Activated T-helper 2 cell treated with anti-CD3 and anti-CD28 coated beads, Interferon-gamma antibody, Interleukin-2, Interleukin-4, amounts not matched to agents 10 μg/mL and 5 μg/mL and 100 μg/mL, durations not matched to agents 14 hours and 24 hours and 36 hours (primary cell): ENCODE measurements at places on chromosomes 7 and 10. TPM values are rescaled to one million over a fixed set of nuclear protein-coding genes. Genes with fewer than 3 reads are reported as not detected.
A peak's percentile ranks its signal among the peaks of the same experiment; 100 is the strongest.

Gene CCL26
- total RNA-seq = 0.89 TPM in 1 of 2 replicates, not detected in the other

DNA sequence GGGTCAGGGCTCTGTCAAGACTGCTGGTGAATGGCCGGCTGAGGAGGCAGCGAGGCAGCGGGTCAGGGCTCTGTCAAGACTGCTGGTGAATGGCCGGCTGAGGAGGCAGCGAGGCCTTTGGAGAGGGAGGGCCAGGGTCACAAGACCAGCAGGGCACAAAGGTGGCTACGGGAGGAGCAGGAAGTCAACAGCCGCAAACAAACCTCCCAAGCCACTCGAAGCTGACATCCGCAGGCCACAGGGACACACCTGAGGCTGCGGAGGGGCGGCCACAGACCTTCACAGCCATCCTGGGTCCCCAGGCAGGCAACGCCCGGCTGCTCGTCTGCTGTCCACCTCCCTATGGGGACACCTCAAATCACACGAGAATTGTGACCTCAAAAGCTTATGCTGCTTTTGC, 8.9 kb upstream of the GPER1 start:
- no peak overlapping the region for H3K4me3 ChIP-seq
- H3K4me1 ChIP-seq = no peaks in the 10 kb centered on the region
- DNase-seq = no peak
- H3K27me3 ChIP-seq = no peaks in the 10 kb centered on the region
- no peak overlapping the region for H3K27ac ChIP-seq

DNA sequence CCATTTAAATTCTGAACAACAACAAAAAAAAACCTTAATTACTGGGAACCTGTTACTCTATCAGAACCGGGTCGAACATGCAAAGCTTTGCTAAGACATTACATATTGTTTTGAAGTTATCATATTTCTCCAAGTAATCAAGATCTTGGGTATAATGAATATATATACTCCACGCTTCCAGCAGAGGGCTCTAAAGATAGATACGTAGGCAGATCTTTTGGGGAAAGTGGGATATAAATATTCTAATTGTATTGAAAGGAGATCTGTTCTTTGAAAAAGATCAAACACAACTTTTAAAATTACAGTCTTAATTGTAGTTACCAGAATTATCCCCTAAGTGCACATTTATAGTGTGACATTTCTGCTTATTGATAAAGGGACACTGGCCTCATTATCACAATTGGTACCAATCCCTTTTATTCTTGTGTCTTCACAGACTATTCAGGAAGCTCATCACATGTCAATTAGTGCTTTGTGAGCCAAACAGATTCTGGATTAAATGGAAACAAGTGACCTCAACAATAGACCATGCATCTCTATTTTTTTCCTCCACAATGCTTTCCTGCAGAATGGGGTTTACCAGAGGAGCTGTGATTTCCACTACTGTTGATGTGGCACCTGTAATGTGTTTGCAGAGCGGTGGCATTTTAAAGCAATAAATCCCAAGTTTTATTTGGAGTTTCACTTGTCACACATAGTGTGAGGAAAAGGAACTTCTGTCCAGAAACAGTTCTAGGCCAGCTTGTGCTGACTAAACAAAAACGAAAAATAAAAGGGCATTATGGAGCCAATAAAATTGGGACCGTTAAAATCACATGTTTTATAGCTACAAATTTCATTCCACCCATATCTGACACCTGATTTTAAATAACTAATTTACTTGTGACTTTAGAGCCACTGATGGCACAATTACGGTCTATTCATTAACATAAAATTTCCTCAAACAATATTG, 122.4 kb downstream of the CTTNBP2 start:
- H3K27me3 ChIP-seq = no peaks in the 10 kb centered on the region
- no peak overlapping the region for H3K27ac ChIP-seq
- no peaks in the 10 kb centered on the region for H3K4me1 ChIP-seq
- H3K4me3 ChIP-seq = no peak overlapping the region

DNA sequence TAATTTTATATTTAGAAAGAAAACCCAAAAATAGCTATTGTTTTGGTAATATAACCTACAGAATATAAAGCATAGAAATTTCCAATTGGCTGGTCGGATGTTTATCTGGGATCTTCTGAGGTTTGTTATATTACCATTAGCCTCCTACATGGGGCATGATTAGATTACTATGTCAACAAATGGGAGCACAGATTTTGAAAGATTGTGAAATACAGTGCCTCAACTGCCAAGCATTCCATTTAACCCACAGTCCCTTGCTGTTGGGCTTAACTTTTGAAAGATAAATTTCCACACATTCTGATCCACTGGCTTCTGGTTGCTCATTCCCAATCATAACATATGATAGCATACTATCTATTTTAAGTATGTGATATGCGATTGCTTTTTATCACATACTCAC, 455.4 kb upstream of the C7orf33 start:
- no peak for DNase-seq
- H3K36me3 ChIP-seq = no peaks in the 10 kb centered on the region
- no peak overlapping the region for H3K4me3 ChIP-seq
- H3K4me1 ChIP-seq = no peaks in the 10 kb centered on the region

DNA sequence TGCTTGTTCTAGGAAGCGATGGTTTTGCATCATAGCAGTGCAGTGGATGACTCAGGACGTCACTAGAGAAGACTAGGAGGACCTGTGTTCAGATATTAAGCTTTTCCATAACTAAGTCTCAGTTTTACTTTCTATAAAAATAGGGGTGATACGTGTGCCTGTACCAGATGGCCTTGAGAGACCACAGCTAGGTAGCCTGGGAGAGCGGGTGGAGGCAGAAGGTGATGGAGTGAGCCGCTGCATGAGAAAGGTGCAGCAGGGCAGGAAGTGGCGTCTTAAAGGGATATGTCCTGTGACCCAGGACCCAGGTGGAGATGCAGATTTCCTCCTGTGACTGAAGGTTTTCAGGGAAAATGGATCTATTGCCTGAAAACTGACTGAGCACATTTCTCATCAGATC, 304.9 kb downstream of the CDC14C start:
- no peak for DNase-seq
- H3K4me3 ChIP-seq = no peak overlapping the region
- no peaks in the 10 kb centered on the region for H3K4me1 ChIP-seq
- H3K27me3 ChIP-seq = no peaks in the 10 kb centered on the region

- H3K27me3 ChIP-seq = no peaks in the 10 kb centered on the region
- peaks cover 23% of the 10 kb centered on the region for H3K4me1 ChIP-seq
- no peak overlapping the region for H3K27ac ChIP-seq
- DNase-seq = no peak
- H3K36me3 ChIP-seq = peaks cover 17% of the 10 kb centered on the region
- no peak overlapping the region for H3K4me3 ChIP-seq
Observed at GRCh38 chr7:134857958-134858357, 78.5 kb downstream of the CALD1 start.

GRCh38 chr7:105581066-105581811, at the start of gene EFCAB10:
EFCAB10 (minus strand) TSS chr7:105581493; CDS start chr7:105581463, 30 bp downstream.
- peak; percentile 56 for DNase-seq
- H3K4me1 ChIP-seq = peaks cover 6% of the 10 kb centered on the region
- peaks cover 4% of the 10 kb centered on the region for H3K36me3 ChIP-seq
- no peaks in the 10 kb centered on the region for H3K27me3 ChIP-seq
- peak within 1 kb of the TSS; percentile 71 for H3K4me3 ChIP-seq
- no peak within 1 kb of the TSS for H3K27ac ChIP-seq

- peaks cover 6% of the 10 kb centered on the region for H3K36me3 ChIP-seq
- H3K27me3 ChIP-seq = no peaks in the 10 kb centered on the region
- peak overlapping the region; percentile 86 for H3K27ac ChIP-seq
- H3K4me3 ChIP-seq = peak overlapping the region; percentile 68
Observed at GRCh38 chr7:151010307-151011096, 13.8 kb downstream of the ATG9B start.

DNA sequence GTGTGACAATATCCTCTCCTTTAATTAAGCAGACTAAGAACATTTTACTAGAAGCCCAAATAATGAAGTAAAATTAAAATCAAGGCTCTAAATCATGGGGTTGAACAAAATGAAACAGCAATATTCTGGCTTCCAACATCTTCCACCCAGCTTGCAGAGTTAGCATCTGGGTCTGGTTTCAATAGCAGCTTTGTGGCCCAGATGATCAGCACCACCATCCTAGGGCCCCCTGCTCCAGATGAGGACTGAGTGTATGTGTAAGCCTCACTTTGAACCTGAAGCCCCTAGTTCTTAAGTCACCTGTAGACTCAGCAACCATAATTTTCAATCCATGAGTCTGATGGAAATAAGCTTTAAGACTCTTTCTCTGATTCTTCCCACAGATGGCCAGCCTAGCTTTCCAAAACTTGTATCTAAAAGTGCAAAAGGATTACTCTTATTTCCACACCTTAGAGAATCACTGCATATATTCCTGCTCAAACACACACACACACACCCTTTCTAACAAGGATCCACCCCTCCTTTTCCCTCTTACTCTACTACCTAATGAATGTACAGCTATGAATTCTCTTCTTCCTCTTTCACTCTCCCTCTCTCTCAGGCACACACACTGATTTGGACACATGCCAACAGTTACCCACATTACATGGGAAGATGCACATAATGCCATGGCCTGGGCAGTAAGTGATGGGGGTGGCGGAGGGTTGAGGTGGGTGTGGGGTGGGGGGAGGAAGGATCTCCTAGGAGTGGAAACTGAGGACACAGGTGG, 3.5 kb downstream of the DENND11 start:
- no peak for DNase-seq
- no peak overlapping the region for H3K4me3 ChIP-seq
- H3K27ac ChIP-seq = no peak overlapping the region
- H3K4me1 ChIP-seq = peaks cover 32% of the 10 kb centered on the region
- peaks cover 14% of the 10 kb centered on the region for H3K36me3 ChIP-seq

Gene EIF5AL1
- total RNA-seq = 0.23 and 0.32 TPM in 2 replicates

DNA sequence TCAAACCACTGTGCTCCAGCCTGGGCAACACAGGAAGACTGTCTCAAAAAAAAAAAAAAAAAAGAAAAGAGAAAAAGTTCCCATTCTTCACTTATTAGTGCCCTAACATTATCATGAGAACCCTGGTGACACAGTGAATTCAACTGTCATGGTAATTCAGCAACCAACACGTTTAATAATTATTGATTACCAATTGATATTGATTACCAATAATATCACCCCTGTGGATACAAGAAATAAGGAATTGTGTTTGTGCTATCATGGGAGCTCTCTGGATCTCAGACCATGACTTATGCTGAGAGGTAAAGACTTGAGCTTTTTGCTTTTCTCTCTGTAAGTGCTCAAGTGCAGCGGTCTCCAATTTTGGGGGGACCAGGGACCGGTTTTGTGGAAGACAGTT, 195.3 kb downstream of the TPST1 start:
- no peaks in the 10 kb centered on the region for H3K27me3 ChIP-seq
- peaks cover 11% of the 10 kb centered on the region for H3K36me3 ChIP-seq
- no peak overlapping the region for H3K27ac ChIP-seq
- no peaks in the 10 kb centered on the region for H3K4me1 ChIP-seq
- DNase-seq = no peak

Gene NODAL
- total RNA-seq = not detected in 2 replicates

DNA sequence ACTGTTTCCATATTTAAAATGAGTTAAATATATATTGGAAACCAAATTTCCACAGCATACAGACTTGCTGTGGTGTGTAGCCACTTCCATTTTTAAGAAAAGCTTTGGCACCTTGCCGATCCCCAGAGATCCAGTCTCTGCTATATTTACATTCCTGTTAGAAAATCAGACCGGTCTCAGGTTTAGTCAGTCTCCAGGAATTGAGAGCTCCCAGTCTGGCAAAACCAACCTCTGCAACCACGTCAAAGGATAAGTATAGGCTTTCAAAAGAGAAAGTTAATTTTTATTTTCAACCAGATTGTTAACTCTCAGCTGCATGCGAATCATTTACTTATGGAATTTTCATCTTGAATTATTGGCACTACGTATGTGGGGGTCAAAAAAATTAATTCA, 28.2 kb downstream of the PUS7 start:
- no peak overlapping the region for H3K4me3 ChIP-seq
- H3K27me3 ChIP-seq = no peaks in the 10 kb centered on the region
- H3K27ac ChIP-seq = no peak overlapping the region

DNA sequence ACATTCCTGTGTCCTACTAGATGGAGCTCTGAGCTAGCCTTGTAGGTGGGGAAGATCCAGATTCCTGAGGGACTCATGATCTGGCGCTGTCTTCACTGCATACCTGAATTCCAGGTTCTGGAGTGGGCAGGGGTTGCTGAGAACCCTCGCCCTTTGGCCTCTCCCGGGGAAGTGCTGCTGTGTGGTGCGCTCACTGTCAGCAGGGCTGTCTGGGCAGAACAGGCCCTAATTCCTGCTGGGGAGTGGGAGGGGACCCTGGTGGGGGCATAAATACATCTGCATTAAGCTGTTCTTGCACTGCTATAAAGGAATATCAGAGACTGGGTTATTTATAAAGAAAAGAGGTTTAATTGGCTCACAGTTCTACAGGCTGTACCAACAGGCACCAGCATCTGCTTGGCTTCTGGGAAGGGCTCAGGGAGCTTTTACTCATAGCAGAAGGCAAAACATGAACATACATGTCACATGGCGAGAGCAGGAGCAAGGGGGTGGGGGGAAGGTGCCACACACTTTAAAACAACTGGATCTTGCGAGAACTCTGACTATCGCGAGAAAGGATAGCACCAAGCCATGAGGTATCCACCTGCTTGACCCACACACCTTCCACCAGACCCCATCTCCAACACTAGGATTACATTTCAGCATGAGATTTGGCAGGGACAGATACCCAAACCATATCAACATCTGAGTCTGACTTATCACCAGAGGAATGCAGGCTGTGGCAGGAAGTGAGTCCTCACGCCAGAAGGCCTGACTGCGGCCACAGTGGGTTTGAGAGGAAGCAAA, 115.0 kb downstream of the ADCY1 start:
- H3K36me3 ChIP-seq = no peaks in the 10 kb centered on the region
- no peaks in the 10 kb centered on the region for H3K27me3 ChIP-seq
- DNase-seq = no peak

Gene CYP3A4
- not detected in 2 replicates for total RNA-seq

DNA sequence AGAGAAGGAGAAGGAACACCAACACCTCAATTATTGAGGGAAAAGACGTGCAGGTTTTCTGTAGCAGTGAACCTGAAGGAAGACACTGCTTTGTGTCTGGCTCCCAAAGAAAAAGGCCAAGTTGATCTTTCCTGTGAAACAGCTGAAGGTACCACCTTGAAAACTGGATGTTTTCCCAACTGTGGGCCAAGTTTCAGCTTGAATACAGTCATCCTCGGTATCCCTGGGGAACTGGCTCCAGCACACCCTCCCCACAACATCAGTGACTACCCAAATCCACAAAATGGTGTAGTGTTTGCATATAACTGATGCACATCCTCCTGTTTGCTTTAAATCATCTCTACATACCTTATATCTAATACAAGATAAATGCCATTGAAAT, 297.0 kb upstream of the PITRM1 start:
- H3K36me3 ChIP-seq = peaks cover 8% of the 10 kb centered on the region
- DNase-seq = no peak
- H3K27ac ChIP-seq = peak overlapping the region; percentile 46
